Effector CD8-positive, alpha-beta T cell (primary cell): ENCODE measurements at places on chromosomes 2 and 18.

DNA sequence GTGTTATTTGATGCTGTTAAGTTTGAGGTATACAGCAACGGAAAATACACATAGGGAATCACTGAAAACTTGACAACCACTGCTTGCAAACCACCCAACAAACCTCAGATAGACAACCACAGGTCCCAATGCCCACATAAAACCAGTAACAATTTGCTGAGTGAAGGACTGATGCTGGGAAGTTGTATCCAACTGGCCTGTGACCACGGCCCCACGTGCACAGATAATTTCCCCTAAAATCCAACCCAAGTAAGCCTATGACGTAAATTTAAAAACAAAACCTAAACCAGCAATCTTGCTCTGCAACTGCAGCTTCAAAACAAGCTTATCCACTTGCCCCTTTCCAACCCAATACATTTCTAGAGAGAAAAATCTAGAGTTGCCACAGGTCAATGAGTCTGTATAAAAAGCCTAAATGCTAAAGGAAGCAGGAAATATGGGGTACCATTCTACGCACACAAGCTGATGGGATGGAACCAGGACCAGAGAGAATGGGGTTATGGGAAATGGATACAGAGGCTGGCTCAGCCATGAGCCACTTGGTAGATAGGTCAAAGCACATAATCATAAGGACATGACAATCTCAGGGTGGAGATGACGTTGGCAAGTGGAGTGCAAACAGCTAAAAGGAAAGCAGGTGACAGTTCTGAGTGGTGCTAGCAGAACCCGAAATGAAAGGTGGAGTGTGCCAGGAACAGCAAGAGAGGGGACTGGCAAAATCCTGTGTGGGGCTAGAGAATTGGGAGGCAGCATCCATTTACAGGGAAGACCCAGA lies 27.8 kb upstream of the CREB1 start:
- no peak for DNase-seq

DNA sequence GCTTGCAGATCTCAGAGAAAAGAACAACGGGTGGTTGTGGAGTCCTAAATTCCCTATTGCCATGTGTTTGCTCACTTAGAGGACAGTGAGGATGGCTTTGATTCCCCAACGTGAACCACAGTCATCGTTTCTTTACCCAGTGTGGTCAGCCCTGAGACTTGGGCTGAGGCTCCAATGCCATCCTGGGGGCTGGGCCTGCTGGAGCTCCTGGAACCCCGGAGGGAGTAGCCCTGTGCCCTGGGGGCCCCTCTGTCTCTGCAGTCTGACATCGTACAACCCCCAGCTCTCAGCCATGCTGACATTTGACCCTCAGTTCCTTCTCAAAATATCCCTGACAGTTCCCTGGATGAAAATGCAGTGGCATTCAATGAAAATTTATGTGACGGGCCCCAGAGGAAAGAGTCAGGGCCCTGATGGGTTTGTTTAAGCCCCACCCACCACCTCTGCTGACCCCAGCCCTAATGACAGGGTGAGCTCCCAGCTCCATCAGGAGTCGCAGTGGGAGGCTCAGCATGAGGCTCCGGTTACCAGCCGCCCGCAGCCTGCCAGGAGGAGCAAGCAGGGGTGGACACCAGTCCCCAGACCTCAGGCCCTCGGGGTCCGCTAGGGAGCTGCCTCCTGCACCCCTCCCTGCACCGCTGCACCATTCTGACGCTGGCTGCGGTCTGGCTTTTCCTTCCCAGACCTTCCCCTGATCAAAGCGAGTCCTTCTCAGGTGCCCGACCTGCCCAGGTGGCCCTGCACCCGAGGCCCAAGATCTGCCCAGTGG lies 120.9 kb downstream of the TWIST2 start:
- no peak for DNase-seq

DNA sequence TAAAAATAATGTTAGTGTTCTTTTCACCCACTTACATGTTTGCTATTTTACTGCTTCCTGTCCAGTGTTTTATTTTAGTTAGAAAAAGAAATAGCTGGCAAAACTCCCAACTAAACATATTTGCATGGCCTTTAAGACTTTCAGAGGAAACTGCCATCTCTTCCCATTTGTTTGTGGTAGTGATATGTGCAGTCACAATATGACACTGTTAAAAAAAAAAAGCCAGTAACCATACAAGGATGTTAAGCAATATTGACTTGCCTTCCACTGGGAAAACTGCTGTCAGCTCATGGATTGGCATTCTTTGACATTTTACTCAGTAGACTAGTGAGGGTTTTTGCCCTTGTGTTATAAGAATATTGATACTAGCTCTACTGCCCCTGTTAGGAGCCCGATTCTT lies 29.1 kb downstream of the XIRP2 start:
- DNase-seq = no peak

DNA sequence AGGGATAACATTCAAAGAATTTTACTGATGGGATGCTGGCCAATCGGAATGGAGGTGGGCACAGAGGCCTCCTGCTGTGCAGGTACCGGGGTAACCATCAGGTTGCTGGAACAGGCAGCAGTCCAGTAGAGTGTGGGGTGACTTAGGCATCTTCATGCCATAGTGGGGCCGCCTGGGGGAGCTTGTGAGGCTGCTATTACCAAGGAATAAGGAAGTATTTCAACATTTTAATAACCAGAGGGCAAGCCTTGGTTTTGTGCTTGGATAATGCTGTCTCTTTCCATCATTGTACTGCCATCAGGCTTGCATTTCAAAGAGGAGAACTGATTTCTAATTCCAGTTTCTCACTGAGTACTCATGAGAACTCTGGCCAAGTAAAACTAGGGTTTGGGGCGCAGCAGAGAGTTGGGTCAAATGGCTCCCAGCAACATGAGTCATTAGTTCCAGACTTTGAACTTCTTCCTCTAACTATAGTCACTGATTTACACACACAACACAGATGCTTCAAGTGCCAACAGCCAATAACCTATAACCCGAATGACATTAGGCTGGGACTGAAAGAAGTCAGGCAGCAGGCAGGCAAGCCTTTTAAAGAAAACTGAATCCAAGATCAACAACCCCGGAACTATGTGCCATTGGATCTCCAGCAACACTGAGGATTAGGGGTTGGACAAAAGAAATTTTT lies 56.1 kb upstream of the FHL2 start:
- no peak for DNase-seq

- no peak for DNase-seq
Observed at GRCh38 chr18:57131782-57132181, 15.1 kb upstream of the BOD1L2 start.

- DNase-seq = no peak
Observed at GRCh38 chr2:62565309-62565908, 59.4 kb upstream of the TMEM17 start.

GRCh38 chr2:100072503-100072902 lies 69.9 kb downstream of the AFF3 start:
- no peak for DNase-seq

DNA sequence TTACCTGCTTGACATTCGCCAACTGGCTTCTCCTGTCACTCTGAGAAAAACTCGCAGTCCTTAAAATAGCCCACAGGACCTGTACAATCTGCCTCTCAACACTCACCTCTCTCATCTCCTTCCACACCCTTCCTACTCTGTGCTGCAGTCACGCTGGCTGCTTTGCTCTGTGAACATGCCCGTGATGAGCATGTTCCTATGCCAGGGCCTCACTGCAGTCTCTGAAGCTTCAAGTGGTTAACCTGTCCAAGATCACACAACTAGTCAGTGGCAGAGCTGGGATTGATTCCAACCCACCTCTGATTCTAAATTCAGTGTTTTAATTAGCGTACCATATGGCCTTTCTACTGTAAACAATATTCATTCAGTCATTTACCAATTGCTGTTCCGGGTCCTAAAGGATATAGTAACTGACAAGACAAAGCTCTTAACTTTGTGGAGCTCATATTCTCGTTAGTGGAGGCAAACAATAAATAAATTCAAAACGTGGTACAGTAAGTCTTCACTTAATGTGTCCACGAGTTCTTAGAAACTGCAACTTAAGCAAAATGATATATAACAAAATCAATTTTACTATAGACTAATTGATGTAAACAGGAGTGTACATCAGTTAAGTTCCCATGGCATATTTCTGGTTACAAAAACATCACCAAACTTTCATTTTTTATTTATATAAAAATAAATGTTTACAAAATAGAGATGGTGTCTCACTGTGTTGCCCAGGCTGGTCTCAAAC lies 38.9 kb upstream of the FBXO11 start:
- no peak for DNase-seq

DNA sequence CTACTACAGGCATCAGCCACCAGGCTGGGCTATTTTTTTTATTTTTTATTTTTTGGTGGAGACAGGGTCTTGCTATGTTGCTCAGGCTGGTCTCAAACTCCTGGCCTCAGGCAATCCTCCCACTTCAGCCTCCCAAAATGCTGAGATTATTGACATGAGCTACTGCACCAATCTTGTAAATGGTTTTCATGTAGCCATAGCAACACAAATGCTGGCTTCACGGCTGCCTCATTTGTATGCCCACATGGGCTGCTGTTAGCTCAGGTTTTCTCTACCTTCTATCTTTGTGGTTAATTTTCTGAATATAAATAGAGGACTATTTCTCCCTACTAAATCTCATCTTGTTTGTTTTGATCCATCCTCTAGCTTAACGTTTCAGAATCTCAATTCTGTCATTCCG lies 58.2 kb downstream of the PLEKHM3 start:
- DNase-seq = no peak

- no peak for DNase-seq
Observed at GRCh38 chr2:239177908-239178307, 222.9 kb downstream of the HDAC4 start.

DNA sequence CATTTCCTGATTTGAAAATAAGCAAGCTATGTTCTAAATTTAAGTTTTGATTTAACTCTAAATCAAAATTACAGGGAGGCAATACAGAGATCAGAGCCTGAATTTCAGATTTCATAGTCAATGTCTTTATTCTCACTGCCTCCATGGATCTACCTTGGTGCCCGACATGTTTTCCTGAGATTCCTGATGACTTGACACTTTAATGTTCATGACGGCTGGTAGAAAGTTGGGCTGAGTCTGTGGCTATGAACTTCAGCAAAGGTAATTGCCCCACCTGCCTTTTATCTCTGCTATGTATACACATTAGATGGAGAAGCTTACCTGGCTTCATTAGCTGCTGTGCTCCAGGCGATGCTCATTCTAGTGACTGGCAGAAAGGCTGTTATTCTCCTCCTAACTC lies 1390.5 kb upstream of the CELF4 start:
- no peak for DNase-seq

DNA sequence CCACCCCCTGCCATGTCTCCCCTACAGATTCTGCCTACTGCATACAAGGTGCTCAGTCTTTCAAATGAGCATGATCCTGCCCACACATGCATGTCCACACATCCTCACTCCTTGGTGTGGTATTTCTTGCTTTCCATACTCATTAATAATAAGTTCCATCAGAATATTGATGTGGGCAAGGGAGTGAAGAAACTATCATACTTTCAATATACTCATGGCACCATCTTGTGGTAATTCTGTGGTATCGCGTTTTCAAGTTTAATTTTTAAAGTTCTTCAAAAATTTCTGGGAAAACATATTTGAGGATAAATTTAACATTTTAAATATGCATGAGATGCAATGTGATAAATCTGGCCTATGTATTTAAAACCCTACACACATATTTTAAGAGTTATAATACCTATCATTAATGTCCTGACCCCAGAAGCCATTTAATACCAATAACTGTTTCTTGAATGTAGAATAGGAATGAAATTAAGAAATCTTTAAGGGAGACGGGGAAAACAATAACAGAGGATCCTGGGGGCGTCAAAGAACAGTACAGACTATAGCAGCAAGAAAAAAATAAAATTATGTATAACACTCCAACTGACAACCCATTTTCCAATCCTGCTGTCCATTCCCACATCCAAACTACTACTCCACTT lies 110.1 kb downstream of the ZNF385B start:
- no peak for DNase-seq

DNA sequence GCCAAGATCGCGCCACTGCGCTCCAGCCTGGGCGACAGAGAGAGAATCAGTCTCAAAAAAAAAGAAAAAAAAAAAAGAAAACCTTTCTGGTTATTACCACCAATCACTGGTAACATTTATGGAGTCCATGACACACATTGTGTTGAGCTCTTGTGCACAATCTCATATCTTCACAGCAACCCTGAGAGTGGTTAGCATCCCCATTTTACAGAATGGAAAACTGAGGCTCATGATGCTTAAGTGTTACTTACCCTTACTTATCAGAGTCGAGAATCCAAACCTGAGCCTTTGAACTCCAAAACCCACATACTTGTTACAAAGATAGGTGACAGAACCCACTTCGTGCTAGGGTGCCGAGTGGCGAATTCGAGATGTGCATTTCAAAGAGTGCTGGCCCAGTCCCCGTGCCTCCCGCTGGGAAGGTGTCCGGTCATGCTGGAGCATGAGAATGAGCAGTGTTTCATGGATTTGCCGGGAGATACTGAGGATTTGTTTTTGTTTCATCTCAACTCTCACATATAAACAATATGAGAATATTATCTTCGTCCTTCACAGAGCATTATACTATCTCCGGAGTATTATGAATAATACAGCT lies 50.9 kb downstream of the CYP27C1 start:
- no peak for DNase-seq

GRCh38 chr18:55522011-55522410 lies 66.0 kb downstream of the TCF4 start:
- no peak for DNase-seq

DNA sequence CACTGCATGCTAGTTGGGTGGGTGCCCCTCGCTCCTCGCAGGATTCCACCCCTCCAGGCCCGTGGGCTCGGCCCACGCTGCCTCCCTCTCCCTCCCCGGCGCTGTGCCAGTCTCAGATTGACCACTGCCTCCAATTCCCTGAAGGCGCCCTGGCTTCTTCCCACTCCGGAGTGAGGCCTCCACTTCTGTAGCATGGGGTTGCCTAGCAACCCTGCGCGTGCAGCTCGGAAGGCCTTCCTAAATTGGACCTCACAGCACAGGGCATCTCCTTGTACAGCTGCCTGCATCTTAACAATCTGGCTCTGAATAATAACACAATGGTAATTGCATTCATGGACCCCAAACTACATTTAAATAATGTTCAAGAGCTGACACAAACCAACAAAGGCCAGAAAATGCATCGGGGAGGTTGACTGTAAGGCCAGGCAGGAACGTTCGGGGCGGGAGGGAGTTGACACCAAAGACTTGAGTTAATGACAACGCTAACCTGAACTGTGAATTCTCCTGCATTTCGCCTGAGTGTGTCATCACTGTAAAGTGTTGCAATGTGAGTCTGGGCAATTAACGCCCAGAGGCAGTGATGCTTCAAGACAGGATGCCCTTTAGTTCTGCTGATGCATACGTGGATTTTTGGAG lies 222.9 kb downstream of the ZBTB7C start:
- DNase-seq = no peak

DNA sequence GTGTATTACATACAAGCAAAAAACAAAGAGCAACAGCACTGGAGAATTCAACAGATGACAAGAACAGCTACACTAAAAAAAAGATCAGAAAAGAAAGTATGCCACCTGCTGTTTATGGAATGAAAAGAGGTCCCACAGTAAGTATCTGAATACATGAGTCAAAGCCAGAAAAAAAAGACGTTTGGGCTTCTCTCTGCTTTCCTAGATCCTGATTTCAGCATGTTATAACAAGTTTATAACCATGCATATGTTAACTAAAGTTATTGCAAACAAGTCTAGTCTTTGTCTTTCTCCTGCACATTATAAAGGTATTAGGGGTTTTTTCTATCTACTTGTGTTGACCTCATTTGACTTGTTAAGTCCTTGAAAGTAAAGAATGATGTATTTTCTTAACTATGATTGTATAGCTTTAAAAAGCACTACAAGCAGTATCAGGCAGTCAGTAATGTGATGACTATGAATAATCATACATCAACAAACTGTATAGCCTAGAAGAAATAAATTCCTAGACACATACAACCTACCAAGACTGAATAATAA lies 108.5 kb upstream of the COL5A2 start:
- no peak for DNase-seq
